ENCODE measurements at places on chromosomes 3 and 15.

DNA sequence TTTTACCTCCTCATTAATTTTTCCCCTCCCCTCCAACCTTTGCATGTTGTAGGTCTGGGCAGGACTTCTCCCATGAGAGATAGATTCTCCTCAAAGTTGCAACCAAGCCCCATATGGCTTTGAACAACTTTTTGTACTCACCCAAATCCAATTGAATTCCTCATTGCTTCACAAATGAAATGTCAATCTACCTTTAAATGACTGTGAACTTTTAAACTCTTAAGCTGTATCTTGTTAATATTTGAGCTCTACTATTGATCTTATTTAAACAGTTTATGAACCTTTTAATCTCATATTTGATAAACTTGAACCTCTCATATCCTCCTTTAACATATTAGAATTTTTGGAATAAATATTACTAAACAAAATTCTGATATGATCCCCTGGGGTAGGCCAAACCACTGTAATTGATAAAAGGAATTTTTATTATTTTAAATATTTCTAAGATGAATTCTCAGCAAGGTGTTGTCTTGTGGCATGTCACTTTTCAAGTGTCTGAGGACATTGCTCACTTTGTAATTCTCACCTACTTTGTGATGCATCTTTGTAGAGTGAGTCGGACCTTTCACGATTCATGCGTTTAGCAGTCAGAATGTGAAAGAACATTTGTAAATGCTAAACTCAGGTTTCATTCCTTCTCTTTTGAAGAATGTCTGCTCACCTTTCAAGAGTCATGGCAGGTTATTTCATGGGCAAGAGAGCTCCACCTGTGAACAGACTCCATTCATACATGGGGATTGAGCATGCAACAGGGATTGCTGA, 23.4 kb upstream of the GREM1 start:
- DNase-seq = no peak

- no peak for DNase-seq
These were observed 47.9 kb downstream of the IGSF11 start for GRCh38 chr3:118986734-118987133.

- DNase-seq = no peak
These were observed 57.7 kb upstream of the TMEM115 start for GRCh38 chr3:50416736-50417636.

GRCh38 chr3:175338775-175339535, 479.8 kb downstream of the NAALADL2 start:
- peak; percentile 74 for DNase-seq

DNA sequence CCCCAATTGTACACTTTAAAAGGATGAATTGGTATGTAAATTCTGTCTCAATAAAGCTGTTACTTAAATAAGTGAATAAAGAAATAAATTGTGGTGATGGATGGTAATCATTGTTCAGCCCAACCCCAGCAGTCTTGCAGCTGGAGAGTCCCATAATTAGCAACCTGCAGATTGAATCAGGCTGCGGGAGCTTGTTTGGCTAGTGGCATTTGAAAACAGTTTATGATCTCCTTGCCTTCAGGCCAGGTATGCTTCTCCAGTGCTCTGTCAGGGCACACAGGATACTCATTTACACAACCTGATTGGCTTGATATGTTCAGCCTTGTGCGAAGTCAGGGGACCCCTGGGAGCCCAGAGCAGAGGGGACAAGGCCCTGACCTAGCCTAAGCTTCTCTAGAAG, 16.5 kb upstream of the TSEN2 start:
- DNase-seq = no peak

GRCh38 chr3:194440756-194441155, 41.7 kb upstream of the GP5 start:
- no peak for DNase-seq

GRCh38 chr3:132317229-132317948, at the start of gene ACP3:
TSS of gene ACP3 (plus strand) at chr3:132317407. CDS start at chr3:132317457, 50 bp downstream.
- peak; percentile 3 for DNase-seq

DNA sequence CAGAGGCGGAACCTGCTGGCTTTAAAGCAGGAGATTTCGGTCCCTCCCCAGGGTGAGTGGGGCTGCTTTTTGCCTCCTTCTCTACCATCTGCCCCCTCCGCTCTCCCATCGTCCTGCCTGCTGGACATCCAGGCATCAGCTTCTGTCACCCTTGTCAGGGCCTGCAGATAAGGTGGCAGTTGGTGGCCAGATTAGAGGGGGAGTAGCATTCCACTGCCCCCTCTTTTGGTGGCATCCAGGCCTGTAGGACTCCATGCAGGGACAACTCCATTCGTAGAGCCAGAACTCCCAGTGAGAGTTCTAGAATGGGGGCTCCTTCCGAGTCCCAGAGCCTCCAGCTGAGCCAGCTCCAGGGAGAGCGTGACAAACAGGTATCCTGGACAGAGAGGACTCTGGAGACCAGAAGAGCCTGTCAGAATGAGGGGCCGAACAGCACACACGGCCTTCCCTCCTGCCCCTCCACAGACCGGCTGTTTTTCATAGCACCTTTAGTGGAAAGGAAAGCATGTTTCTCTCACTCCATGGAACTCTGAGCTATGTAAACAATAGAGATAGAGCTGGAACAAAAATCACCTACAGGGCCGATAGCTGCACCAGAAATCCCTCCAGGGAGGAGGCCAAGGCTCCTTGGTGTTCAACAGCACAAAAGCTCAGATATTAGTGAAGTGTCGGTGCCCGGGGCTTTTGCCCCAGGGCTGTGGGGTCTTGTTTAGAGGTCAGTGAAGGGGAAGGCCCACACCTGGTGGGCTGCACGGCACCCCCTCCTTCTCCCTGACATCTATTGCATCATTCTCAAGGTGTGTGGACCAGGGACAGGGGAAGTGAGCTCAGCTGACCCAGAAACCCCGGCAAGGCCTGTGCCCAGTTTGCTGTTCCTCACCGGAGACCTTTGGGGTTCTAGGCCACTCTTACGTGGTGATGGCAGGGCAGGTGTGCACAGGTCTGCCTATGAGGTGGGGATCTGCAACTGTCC, 34.2 kb downstream of the MAGEF1 start:
- DNase-seq = no peak

DNA sequence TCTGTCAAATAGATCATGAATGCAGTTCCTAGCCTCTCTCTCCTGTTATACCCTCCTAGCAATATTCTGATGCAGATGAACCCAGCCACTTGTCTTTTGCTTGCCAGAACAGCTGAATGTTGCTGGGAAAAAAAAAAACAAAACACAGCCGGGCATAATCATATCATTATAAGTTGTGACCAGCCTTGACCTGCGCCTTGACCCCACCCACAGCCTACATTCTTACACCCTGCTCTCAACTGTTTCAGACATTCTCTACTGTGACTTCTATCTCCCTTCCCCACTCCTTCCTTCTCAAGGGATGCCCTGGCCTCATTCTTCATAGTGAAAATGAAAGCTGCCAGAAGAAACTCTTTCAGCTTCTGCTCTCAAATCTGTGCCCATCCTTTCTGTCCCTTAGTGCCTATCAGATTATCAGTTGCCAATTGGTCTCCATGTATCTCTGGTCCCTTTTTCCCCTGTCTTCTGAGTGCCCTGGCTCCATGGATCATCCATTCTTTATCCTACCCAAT, 389.1 kb upstream of the TPRG1 start:
- DNase-seq = no peak

DNA sequence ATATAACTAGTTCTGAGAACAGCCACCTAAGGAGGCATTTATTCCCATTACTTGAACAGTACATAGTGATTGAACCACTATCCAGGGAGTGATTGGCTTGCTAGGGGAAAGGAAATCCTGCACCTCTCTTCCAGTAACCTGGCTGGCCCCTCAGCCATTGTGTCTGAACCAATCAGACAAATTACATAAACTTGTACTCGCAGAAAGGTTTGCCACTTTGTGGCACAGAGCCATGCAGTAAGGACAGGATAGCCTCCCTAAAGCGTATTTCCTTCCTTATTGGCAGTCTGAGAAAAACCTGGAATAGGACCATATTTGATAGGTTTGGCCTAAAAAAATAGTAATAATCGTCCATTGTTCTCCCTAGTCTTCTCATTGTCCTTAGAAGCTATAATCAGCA, 19.0 kb downstream of the CMSS1 start:
- no peak for DNase-seq

GRCh38 chr3:125591116-125591760, 4.1 kb downstream of the OSBPL11 start:
- DNase-seq = no peak

DNA sequence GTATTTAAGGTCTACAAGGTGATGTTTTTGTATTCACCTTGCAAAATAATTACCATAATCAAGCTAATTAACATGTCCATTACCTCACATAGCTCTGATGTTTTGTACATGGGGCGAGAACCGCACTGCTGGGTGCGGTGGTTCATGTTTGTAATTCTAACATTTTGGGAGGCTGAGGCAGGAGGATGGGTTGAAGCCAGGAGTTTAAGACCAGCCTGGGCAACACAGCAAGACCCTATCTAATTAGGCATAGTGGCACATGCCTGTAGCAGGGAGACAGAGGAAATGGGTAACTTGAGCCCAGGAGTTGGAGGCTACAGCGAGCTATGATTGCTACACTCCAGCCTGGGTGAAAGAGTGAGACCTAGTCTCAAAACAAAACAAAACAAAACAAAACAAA, 248.2 kb upstream of the NSMCE3 start:
- no peak for DNase-seq

GRCh38 chr3:88369337-88369736, 219.6 kb downstream of the C3orf38 start:
- no peak for DNase-seq

DNA sequence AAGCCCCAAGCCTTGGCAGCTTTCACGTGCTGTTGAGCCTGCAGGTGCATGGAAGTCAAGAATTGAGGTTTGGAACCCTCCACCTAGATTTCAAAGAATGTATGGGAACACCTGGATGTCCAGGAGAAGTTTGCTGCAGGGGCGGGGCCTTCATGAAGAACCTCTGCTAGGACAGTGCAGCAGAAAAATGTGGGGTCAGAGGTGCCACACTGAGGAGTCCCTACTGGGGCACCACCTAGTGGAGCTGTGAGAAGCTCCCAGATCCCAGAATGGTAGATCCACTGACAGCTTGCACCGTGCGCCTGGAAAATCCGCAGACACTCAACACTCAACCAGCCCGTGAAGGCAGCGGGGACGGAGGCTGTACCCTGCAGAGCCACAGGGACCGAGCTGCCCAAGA, 201.6 kb downstream of the OCA2 start:
- DNase-seq = no peak

GRCh38 chr15:61639491-61639890, 410.4 kb upstream of the RORA start:
- no peak for DNase-seq

GRCh38 chr15:90042766-90043529, 41.8 kb downstream of the ZNF710 start:
- DNase-seq = no peak

- DNase-seq = no peak
These were observed 26.7 kb upstream of the PIK3R4 start for GRCh38 chr3:130773366-130773765.

DNA sequence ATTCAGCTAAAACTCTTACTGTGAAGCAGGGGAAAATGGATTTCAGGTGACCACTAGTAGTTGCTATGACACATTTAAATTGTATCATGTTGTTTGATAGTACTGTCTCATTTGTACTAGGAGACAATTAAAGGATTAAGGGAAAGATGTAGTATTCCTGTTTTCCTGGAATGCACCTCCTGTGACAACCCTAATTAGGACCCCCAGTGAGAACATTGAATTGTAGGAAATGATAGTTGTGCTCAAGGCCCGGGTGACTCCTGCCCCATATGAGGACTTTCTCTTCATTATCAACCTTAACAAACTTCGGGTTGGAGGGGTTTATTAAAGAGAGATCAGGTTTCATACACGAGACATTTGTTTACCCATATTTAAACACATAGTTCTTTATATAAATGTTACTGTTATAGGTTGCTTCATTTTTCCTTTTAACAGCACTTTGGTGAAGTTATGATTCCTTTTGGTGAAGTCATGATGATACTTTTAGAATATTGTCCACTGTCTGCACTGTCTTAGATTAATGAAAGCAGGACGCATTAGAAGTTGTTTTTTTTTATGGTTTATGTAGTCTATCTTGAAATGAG, 392.6 kb upstream of the NAALADL2 start:
- DNase-seq = no peak

GRCh38 chr15:85745525-85746150, 49.1 kb downstream of the KLHL25 start:
- no peak for DNase-seq

DNA sequence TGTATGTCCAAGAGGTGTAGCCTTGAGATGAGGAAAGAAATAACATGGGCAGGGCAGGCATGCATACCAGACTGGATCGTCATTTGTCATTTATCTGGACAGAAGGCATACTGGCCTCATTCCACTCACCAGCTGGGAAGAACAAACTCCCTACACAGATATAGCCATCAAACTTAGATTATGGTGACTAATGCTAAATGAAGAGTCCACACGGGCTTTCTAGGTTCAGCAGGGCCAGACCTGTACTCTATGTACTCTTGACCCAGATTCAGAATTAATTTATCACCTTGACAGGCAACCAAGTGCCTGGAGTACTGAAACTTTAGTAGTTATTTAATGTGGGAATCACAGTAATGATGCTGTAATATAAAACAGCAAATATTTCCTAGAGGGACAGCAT, 164.3 kb upstream of the IL12A start:
- peak; percentile 92 for DNase-seq

DNA sequence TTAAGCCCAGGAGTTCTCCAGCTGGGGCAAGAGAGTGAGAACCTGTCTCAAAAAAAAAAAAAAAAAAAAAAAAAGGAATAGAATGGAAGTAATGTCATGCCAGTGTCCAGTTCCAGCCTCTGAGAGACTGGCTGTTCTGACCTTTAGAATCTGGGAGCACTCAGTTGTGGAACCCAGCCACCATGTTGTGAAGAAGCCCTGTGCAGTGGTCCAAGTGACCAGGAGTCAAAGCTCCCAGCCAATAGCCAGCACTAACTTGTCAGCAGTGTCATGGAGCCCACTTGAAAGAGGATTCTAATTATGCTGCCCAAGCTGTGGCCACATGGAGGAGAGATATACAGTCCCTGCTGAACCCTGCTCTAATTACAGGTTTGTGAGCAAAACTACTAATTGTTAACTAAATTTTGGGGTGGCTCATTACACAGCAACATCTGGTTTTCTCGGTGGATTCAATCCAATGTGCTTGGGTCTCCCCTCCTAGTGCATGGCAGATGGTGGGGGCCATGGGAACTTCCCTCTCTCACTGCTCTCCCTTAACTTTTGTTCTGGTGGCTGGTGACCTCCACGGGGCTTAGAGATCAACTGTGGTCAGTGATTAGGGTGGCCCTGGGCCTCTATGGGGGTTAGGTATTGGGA, 55.5 kb downstream of the CLEC3B start:
- DNase-seq = no peak

DNA sequence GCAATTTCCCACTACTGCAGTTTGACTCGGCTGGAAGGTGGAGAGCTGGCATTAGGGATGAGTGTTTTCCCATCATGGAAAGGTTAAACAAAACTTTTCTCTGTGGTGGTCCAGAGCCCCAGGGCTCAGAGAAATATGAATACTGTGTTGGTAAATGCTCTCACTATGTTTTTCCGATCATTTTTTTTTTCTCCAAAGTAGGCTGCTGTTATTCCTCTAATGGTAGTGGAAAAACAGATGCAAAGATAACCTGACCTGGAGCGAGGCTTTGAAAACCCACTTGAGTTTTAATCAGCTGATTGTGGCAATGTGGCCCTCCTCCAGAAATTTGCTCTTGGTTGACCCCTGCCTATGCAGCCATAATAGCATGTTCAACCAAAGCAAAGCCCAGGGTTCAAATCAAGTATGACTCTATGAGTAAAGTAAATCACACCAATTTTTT, 320.8 kb upstream of the CTNNB1 start:
- DNase-seq = no peak
